Skin of body (tissue), 3 donors: ENCODE measurements at places on chromosomes 13 and 19. TPM values are rescaled to one million over a fixed set of nuclear protein-coding genes. Genes with fewer than 3 reads are reported as not detected.

DNA sequence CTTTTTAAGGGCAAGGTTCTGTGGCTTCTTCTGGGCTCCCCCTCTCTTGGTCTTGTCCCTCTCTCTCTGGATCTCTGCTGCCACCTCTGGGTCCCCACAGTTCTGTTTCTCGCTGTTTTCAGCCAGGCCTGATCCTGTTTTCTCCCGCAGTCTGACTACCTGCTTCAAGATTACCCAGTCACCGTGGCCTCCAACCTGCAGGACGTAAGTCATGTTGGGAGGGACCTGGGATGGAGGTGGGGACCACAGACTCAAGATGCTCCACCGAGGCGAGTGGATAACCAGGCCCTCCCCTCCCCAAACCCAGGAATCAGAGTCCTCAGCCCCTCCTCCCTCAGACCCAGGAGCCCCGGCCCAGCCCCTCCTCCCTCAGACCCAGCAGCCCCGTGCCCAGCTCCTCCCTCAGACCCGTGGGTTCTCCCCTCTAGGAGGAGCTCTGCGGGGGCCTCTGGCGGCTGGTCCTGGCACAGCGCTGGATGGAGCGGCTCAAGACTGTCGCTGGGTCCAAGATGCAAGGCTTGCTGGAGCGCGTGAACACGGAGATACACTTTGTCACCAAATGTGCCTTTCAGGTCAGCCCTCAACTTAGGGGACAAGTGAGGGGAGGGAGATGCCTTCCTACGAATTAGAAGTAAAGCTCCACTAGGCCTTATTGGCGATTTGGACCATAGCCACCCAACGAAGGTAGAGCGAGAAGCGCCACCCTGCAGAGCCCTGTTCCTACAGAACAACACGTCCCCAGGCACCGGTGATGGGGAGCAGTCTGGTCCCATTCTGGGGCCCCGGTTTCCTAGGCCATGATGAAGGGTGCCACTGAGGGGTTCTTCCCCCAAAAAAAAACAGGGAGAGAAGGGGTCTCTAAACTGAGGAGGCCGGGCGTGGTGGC lies 2.2 kb downstream of the FLT3LG start:
- DNase-seq = no peak

DNA sequence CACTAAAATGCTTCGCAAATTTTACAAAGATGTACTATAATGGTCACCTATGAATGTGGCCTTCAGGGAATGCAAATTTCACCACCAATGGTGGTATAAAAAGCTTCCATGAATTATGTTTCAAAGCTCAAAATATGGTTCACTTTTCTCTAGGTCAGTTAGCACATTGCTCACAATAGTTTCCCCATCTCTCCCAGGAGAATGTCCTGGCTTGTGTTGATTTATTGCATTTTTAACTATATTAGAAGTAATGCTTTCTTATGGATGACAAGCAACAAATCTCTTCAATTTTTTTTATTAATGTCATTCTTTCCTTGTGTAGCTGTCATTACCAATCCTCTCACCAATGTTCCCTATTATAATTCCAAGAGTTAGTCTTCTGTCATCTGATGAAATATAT lies 621.2 kb downstream of the TBC1D4 start:
- no peak for DNase-seq

DNA sequence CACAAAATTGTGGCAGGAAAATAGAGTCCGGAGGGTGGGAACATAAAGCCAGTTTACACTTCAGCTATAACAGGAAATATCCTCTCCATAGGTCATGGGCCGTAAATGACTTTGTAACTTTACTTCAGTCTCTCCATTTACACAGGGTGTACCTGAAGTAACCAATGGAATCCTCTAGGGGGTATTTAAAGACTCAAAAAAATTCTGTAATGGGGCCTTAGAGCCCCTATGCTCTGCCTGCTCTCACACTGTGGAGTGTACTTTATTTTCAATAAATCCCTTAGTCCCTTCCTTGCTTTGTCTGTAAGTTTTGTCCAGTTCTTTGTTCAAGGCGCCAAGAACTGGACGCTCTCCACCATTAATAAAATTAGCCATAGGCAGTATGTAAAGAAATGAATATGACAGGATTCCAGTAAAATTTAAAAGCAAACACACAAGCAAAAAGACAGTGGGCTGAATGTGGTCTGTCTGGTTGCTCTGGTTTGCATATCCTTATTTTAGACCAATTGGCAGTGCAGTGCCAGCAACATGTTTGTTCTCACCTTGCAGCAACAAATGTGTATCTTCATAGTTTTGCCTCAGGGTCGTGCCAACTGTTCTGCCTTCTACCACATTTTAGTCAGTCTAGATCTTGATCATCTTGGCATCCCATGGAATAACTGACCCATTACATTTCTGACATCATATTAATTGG lies 801.5 kb upstream of the SPRY2 start:
- DNase-seq = no peak

DNA sequence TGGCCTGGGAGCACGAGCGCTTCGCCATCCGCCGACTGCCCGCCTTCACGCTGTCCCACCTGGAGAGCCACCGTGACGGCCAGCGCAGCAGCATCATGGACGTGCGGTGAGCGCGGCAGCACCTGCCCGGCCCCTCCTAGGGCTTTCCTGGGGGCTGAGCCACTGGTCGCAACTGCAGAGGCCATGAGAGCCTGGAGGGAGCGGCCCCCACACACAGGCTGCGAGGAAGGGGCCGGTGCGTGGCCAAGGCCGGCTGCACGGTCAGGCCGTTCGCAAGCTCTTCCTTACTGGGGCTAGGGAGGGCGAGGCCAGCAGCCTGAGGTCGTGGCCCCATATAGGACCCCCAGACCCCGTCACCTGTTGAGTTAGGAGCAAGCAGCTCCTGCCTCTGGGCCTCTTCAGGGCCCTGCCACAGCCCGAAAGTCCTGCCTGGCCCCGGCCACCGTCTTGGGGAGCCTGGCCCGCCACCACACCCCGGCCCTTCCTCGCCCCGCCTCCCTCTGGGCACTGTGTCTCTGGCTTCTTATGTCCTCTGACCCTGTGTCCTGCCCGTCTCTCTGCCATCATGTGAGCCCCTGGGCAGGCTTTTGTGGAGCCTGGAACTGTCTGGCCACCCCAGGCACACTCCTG lies 19.0 kb downstream of the NCLN start:
- DNase-seq = no peak

B3GNT8 gene
- total RNA-seq = 1.6 TPM

ZNF90 gene
- total RNA-seq = 7.5 TPM

CEBPA gene
- total RNA-seq = 70.0 TPM

PLK5 gene
- total RNA-seq = 0.10 TPM

ZNF415 gene
- 12.5 TPM for total RNA-seq

F7 gene
- total RNA-seq = 2.2 TPM

RGL3 gene
- 1.8 TPM for total RNA-seq

VAV1 gene
- total RNA-seq = 4.7 TPM
